CD4-positive, alpha-beta T cell treated with Interleukin-21 for 1 hour (primary cell): ENCODE measurements at places on chromosomes 6 and 20.
A peak's percentile ranks its signal among the peaks of the same experiment; 100 is the strongest.

- DNase-seq, result no peak
Measured at GRCh38 chr20:2804041-2804828, 3.8 kb upstream of the CPXM1 start.

GRCh38 chr6:10585209-10585845 is 64.2 kb downstream of the GCNT2 start:
- DNase-seq, result no peak

- DNase-seq, result peak; percentile 72
Measured at GRCh38 chr20:5191829-5192569, 65.2 kb downstream of the CDS2 start.

GRCh38 chr6:87210979-87211378 is 55.6 kb downstream of the ZNF292 start:
- no peak for DNase-seq

GRCh38 chr6:6657085-6657819 is 68.7 kb downstream of the LY86 start:
- DNase-seq, result no peak

DNA sequence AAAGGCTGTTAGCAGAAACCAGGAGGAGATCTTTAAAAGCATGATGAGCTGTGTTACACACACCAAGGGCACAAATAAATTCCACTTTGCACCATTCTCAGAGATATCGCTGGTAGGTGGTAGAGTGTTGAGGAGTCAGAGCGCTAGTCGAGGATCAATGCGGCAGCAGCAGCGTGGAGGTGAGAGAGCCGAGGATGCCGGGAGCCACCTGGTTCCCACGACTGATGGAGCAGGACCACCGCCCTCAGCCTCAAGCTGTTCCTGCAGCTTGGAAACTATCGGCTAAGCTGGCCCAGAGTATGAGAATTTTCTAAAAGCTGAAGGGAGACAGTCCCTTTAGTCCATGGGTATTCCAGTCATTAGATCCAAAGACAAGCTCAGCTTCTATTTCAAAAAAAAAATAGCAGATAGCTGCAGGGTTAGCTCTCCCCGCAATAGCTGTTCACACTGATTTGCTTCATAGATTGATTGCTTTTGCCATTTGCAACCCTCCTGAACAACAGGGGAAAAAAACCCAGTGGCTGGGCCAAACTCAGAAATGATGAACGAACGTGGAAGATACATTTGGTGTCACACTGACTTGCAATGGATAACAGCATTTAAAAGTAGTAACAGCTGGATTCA is 106.2 kb downstream of the LCA5 start:
- no peak for DNase-seq

DNA sequence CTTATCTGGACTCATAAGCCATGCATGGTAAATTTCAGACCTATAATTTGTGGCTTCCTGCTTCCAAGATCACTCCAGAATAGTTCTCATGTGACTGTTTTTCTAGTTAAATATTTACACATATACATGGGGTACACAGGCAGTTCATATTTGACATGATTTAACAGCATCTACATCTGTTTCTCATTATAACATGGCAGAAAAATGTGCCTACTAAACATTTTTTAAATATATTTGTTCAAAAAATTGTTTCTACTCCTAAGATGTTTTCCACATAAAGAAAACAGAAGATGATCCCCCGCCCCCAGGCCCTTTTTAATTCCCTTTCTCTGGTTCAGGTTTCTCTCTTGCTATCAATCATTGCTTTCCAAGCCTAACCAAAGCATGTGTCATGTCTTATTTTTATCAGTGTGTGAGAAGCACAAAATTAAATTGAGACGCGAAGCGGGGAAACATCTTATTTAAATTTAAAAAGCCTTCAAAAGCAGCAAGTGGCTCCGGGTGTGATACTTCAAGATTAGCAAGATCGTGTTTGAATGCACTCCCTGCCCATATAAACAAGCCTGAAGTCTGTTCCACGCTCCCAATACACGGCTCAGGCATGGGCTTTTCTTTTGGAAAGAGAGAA is 37.3 kb downstream of the IPCEF1 start:
- DNase-seq, result no peak

DNA sequence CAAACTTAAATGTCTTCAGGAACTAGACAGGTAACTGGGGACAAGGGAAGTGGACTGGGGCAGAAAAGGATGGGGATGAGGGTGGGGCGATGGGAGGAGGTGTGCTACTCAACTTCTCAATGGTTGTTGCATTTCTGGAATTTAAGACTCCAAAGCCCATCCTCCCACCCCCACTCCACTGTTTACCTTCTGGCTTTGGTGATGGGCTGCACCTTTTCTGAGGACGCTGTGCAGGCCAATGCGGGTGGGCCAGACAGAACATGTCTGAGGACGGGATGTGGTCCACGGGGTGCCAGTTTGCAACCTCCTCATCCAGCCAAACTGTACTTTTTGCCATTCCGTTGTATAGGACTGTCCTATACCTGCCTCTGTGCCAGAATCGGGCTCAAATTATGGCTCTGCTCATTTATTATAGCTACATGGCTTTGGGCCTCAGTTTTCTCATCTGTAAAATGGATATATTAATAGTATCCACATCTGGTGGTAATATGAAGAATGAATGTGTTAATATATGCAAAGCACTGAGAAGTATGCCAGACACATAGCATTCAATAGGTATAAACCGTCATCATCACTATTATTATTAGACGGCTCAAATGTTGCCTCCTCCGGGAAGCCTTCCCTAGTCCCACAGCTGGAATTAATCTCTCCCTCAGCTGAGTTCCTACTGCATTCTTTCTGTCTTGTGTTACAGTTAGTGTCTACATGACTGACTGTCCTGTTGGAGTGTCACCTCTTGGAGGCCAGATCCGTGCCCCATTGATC is 31.0 kb upstream of the VEGFA start:
- no peak for DNase-seq

DNA sequence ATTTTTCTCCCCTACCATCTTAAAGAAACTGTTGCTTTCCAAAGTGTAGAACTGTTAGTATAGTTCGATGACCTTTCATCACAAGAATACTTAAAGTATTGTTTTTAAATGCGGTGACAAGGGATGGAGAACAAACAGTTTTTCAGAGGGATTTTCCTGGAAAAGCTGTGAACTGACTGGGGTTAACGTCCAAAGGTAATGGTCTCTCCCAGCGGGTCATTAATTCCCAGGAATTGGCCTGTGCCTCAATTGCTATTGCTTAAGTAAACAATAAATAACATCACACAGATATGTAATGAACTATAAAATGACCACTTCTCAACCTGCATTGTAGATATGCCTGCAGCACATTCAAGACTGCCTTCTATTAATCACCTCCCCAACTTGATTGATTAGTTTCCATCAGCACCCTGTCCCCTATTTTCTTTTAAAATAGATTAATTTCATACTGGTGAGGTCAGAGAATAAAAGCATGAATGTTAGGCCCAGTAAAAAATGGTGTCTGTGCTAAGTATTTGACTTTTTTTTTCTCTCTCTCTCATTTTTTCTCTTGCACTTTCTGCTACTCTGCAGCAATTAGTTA is 268.2 kb downstream of the SAMD5 start:
- DNase-seq, result no peak
